ENCODE measurements at places on chromosomes 1 and 21.
A peak's percentile ranks its signal among the peaks of the same experiment; 100 is the strongest.

DNA sequence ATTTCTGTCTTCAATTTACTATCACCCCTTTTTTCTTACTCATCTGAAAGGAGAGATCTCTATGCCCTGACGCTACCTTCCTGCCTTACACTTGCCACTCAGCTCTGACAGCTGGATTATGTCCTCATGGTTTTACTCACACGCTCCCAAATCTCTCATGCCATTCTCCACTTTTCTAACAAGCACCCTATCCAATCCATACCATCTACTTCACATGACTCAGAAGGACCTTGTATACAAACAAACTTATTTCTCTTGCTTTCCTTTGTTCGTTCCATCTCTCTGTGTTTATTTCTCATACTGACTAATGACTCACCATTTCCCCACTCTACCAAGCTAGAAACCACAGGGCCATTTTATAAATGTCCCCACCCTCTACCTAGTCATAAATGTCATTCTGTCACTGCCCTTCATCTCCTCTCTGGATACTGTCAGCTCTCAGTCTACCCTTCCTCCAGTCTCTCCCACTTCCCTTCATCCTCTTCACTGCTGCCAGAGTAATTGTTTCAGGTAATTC, 87.3 kb downstream of the USP24 start:
- DNase-seq, result no peak

DNA sequence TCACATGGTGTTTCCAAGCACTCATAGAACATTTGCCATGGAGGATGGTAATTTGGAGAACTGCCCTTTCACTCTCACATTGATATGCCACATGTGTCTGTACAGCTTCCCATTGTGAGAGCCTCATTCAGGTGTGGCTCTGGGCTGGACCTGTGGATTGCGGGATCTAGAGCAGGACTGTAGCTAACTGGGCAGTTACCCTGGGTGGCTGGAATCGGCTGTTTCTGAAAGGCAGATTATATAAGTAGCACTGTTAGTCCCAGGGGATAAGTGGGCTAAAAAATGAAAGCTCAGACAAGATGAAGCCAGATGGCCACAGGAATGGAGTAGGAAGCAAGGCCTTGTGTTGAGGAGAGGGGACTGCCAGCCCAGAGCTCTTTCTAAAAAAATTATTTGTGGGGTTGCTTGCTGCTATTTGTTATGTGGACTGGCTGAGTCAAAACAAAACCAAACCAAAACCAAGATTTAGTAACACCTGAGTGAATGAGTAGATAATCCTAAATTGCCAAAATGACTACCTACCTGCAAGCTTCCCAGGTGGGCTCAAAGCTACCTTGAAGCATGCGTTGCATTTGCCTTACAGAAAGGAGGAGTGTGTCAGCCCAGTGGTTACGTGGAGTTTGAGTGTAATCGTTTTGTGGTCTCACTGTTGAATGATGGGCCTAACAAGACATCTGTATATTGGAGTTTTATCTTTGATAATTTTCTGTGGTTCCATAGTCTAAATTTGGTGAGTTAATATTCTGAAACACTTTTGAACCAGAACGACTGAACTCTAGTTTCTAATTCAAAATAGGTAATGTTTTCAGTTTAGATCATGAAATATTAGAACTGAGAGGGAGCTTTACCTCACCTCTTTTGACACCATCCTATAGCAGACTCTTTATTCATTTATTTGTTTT, 58.0 kb downstream of the SDCCAG8 start:
- no peak for DNase-seq

DNA sequence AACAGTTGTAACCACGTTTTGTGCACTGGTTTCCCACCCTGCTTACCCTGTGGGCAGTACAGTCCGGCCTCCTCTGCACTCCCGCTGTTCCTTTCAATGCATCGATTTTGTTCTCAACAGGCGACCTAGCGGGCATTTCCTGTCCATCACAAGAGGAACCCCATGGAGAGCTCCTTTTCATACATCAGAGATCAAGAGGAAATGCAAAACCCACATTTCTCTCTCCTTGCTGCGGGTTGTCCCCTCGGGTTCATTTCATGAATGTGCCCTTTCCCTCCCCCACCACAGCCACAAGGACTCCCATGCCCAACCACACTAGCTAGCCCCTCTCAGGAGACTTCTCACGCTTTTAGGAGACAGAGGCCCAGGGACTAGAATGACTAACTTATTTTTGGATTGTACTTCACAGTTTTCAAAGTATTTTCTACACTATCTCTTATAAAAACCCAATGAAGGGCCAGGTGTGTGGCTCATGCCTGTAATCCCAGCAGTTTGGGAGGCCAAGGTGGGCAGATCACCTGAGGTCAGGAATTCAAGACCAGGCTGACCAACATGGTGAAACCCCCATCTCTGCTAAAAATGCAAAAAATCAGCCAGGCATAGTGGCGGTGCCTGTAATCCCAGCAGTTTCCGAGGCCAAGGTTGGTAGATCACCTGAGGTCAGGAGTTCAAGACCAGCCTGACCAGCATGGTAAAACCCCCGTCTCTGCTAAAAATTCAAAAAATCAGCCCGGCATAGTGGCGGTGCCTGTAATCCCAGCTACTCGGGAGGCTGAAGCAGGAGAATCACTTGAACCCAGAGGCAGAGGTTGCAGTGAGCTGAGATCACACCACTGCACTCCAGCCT, 18.4 kb downstream of the ATP1A4 start:
- no peak for DNase-seq

GRCh38 chr1:200213392-200213791, 185.9 kb downstream of the NR5A2 start:
- DNase-seq, result no peak

DNA sequence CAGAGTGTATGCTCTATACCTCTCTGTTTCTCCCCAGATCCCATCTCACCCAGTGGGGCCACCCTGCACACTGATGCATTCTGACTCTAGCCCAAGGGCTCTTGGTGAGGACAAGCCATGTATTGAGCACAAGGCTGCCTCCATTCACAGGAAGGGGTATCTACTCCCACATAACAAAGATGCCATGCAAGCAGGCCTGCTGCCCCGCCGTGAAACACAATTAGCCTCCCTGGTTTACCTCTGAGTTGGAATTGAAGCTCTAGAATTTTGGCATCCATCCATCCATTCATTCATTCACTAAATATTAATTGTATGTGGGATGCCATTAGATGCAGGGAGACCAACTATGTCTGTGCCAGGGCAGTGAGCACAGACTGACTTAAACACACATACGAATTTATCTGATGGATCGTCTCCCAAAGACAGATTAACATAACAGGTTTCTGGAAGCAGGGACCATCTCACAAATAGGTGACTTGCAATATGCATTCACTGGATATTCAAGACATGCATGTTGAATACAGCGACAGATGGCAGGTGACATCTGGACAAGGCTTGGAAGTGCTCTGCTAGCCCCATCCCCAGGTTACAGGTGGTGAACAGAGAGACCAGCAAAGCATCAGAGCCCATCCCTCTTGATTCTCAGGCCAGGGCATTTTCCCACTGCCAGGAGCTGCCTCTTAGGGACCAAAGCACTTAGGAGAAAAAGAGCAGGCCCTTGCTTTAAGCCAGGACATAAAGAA, 34.3 kb downstream of the TRABD2B start:
- DNase-seq, result no peak

- DNase-seq, result no peak
Measured at GRCh38 chr1:177558372-177558771, 387.6 kb downstream of the BRINP2 start.

- no peak for DNase-seq
Measured at GRCh38 chr1:203364094-203364801, 13.3 kb upstream of the FMOD start.

GRCh38 chr1:65471213-65471833, 50.9 kb downstream of the LEPR start:
- no peak for DNase-seq

- DNase-seq, result peak; percentile 21
Measured at GRCh38 chr1:78839704-78840277, 166.7 kb downstream of the ADGRL4 start.

- DNase-seq, result no peak
Measured at GRCh38 chr1:116474921-116475849, 95.6 kb downstream of the CD58 start.

GRCh38 chr1:11741919-11742558, 6.1 kb downstream of the AGTRAP start:
- no peak for DNase-seq

- peak; percentile 69 for DNase-seq
Measured at GRCh38 chr1:115067161-115067859, 22.0 kb downstream of the TSPAN2 start.

DNA sequence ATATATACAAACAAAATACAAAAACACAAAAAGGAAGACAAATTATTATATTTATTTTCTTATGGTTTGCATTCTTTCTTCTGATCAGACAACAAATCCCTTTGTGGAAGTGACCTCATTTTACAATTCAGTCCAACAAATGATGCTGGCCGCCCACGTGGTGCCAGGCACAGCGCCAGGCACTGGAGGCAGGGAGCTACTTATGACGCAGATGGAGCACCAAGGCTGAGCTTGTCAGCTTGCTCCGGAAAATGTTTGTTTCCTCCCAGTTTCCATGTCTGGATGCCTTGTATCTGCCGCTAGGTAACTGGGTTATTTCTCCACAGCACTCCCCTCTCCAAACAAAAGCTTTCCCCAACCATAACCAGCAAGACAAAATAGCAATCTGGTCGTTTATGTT, 30.7 kb upstream of the CD34 start:
- DNase-seq, result peak; percentile 75

DNA sequence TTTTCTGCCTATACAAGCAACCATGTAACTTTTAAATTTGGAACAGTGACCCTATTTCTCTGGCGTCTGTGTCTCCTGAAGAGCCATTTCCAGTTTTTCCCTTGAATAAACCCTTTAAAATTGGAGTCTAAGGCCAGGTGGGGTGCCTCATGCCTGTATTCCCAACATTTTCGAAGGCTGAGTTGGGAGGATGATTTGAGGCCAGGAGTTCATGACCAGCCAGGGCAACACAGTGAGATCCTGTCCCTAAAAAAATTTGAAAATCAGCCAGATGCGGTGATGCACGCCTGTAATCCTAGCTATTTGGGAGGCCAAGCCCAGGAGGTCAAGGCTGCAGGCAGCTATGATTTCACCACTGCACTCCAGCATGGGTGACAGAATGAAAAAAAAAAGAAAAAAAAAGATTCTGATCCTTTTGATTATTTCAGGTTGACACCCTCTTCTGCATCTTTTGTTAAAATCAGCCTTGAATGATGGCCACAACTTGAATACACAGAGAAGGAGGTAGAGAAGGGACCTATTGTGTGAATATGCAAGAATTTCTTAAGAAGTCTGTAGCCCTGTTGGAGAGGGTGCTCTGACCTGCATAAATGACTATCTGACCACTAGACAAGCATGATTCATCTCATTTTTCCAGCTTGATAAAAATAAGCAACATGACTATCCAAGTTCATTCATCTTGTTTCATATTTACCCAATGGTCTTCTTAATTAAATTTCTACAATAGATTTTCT, 40.2 kb upstream of the PARP1 start:
- DNase-seq, result no peak

DNA sequence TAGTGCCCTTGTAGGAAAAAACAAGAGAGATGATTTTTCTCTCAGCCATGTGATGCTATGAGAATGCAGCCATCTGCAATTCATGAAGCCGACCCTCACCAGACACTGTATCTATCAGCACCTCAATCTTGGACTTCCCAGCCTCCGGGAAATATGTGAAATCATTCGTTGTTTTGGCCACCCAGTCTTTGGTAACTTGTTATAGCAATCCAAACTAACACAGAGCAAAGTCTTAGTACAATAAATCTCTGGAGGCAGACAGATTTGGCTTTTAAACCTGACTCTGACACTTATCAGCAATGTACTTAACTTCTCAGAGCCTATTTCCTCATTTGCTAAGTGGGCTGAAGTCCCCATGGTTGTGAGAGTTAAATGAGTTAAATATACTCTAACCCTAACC, 5.1 kb upstream of the MED18 start:
- DNase-seq, result no peak

- no peak for DNase-seq
Measured at GRCh38 chr1:39679821-39680220, 7.9 kb upstream of the NT5C1A start.

GRCh38 chr1:204241050-204241449, 27.3 kb upstream of the GOLT1A start:
- DNase-seq, result no peak

GRCh38 chr1:71882637-71883036, 399.7 kb downstream of the NEGR1 start:
- no peak for DNase-seq

- peak; percentile 83 for DNase-seq
Measured at GRCh38 chr1:62398377-62398776, 38.5 kb upstream of the USP1 start.

- DNase-seq, result no peak
Measured at GRCh38 chr1:59901770-59902388, 24.7 kb downstream of the CYP2J2 start.

DNA sequence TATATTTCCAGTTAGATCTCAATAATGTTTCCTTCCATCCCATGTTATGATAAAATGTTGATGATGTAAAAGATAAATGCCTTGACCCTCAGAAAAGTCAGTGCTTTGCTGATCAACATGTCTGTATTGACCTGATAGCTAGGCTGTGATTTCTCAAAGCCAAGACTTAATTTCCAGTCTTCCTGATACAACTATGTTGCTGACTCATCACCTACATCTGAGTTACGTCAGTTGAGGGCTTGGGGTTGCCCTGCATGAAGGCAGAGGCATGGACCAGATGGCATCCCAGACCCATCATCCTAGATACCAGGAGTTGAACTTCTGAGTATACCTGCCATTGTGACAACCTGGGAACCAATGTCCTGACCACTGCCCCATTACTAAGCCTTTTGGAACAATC, 4.8 kb downstream of the LCE1D start:
- DNase-seq, result no peak

DNA sequence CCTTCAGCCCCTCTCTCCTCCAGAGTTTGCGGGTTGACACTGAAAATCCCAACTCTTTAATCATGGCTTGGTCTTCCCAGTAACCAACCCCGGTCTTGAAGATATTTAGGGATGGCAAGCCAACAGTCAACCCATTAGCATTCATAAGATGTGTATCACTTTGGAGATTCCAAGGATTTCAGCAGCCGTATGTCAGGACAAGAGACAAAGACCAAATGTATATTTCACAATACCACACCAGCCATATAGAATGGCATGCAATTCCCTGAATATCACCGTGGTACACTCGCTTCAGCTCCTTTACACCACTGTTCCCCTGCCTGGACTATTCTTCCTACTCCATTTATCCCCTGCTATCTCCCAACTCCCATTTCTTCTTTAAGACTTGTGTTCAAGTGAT, 109.2 kb downstream of the CSMD2 start:
- DNase-seq, result no peak

DNA sequence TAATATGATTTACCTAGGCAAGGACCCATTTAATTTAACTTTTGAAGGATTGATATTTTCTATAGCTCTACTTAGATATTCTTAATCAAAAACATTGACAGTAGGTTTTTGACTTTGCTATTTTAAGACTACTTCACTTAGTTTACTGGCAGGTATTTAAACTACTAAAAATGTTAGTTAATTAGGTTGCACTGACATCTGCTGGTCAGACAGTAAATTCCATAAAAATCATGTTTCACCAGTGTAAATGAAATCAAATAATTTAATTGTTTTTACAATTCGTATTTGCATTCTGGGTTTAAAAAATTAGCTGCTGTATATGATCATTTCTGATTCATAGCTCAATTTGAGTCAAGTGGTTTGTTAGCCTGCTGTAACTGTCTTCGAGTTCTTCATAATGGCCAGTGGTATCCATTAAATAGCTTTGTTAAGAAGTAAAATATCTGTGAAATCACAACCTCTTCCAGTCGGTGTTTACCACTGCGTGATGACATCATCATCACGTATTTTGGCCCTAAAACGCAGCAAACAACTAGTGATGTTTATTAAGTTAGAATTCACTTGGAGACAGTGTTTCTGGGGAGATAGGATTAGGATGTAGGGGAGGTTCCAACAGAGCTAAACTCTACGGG, 26.2 kb downstream of the EXTL2 start:
- DNase-seq, result peak; percentile 18

Measured in AG20443 (cell line).